ENCODE measurements at places on chromosomes 5 and 9.

DNA sequence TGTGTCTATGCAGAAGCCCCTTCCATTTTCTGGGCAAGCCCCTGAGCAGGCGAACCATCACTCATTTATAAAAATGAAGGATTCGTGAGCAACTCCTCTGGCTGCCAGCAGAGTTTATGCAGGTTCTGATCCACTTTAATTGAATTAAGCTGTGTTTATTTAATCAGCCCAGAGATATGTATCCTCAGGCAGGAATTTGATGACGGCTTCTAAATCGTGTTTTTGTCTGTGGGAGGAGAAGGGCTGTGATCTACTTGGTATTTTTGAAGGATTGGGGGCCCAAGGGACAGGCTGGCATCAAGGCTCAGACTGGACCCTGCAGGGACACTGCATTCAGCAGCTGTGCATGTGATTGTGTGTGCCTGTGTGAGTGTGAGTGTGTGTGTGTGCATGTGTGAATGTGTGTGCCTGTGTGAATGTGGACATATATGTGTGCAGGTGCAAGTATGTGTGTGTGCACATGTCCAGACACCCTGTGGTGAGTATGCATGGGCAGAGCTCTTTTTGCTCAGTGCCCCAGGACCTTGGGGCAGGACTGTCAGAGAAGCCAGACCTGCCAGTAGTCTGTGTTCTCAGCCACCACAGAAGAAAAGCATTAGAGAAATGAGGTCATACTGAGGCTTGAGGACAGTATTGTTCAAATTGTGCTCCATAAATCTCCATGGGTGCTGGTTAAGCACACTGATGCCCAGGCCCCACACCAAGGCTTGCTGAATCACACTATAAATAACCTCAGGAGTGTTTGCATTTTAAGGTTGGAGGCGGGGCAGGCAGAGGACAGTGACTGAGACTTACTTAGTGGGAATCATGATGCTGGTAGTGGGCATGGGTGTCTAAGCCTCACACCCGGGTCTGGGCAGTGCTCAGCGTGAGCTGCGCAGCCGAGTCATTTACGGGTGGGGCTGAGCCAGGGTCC, 164.0 kb downstream of the CARTPT start:
- no peak for DNase-seq

GRCh38 chr9:78357165-78357873, 60.4 kb downstream of the PSAT1 start:
- no peak for DNase-seq

GRCh38 chr5:134110382-134110781, 4.1 kb upstream of the TCF7 start:
- no peak for DNase-seq

- no peak for DNase-seq
Observed at GRCh38 chr9:81318571-81318970, 370.8 kb downstream of the TLE1 start.

GRCh38 chr5:473551-474192, 30.7 kb downstream of the EXOC3 start:
- no peak for DNase-seq

DNA sequence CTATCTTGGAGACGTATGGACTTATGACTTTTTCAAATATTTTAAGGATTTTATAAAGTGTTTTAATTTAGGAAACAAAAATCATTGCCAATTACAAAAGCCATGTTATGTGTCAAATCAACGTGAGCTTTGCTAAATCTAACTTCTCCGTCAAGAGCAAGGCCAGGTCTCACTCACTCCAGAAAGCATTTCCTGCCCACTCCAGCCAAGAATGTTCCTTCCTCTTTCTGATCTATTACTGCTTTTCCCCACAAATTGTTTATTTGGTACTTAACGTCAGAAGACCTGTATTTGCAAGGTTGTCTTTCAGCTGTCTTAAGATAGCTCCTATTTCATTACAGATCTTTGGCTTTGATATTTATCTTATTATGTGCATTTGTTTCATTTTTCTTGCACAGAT, 193.5 kb upstream of the HAPLN1 start:
- DNase-seq, result no peak

DNA sequence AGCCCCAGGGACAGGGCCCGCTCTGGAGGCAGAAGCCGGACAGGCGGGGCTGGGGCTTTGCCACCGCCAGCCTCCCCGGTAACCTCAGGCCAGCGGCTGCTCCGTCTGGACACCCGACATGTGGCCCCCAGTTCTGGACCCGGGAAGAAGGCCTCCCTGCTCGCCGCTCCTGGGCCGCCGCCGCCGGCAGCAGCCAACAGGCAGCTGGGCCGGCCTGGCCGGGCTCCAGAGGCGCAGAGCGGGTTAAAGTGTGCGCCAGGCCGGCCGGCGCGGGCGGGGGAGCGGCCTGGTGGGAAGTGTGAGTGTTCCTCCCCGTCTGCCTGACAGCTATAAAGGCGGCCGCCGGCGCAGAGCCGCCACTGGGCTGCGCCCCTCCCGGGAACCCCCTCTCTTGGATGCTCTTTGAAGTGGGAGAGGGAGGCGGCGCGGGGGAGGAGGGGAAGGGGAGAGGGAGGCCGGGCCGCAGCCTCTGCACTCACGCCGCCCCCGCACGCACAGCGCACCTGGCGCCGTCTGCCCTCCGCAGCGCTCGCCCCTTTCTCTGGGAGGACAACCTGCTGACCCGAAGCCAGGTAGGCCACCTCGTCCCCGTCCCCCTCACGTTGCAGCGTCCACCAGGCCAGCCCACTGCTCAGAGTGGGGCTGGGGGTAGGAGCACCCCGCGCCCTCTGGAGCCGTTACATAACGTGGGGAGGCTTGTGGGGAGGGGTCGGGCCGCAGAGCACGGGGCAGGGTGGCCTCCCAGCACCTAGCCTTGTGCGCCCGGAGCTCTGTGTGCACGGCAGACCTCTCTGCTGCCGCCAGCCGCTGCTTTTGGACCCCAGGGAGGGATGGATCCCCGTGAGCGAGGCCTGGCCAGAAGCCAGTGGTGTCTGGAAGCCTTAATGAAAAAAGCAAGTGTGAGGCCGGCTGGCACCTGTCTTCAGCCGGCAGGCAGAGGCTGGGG, at the start of gene ADAMTSL2:
Gene ADAMTSL2, plus strand, starts transcription at position 359 of the 946 bp plus-strand sequence. CDS start 2,009 bp downstream, outside the sequence.
- no peak for DNase-seq

GRCh38 chr5:82855893-82856550, 221.2 kb downstream of the TMEM167A start:
- DNase-seq, result no peak

- DNase-seq, result no peak
Observed at GRCh38 chr5:28770307-28770706, 1731.9 kb upstream of the CDH9 start.

GRCh38 chr9:91572044-91572443, 148.4 kb upstream of the NFIL3 start:
- no peak for DNase-seq

DNA sequence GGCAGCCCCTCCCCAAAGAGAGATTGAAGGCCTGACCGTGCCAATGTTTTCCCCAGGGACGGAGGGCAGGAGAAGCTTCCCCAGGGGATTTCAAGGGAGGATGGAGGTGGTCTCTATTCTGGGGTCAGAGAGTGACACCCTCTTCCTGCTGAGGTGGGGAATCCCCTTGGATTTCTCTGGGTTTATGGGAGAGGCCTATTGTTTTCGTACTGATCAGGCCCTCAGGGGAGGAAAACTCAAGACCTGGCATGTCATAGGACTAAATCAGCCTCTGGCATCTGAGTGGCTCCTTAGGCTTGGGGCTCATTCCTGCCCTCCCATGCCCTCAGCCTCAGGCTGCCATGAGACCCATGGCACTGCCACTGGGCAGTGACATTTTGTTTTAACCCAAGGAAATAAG, 44.6 kb downstream of the IRF1 start:
- DNase-seq, result no peak

DNA sequence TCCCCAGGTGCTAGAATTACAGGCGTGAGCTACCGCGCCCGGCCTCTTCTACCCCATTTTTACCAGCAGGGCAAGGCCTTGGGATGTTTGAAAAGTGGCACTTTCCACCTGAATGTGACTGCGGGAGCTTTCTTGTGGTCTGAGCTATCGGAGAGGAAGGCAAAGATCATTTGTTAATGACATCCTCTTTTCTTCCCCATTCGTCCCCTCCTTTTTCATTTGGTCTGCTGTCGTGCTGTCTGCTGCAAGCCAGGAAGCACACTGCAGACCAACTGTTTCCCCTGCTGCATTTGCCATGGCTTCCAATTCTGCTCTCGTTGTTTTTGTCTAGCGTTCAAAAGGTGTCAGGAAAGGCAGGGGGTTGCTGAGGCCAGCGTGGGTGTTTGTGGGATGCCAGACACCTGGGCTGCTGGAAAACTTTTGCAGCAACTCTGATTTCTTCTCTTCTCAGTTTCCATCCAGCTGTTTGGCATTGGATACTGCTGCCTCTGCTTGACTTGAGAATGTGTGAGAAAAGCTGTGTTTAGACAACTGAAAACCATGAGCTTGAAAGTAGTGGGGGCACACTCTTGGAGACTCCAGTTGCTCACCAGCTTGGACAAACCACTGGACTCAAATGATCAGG, 196.4 kb upstream of the MSX2 start:
- no peak for DNase-seq

- no peak for DNase-seq
Observed at GRCh38 chr9:86304236-86304730, 21.9 kb upstream of the ISCA1 start.

DNA sequence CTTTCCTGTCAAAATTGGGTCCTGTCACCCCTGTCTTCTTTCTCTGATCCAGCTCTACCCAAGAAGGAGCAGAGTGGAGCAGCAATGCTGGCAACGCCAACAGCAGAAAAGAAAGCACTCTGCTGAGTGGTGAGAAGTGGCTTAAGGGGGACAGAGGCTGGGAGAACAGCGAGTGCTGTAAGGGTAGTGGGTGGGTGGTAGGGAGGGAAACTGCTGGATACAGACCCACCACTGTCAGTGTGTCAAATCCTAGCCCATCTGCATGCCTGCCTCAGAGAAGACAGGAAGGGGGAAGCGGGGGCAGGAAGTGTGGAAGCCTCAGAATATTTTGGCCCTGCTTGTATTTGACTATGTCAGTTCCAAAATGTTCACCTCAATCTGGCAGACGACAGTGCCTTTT, 170.4 kb upstream of the MAST4 start:
- DNase-seq, result no peak

DNA sequence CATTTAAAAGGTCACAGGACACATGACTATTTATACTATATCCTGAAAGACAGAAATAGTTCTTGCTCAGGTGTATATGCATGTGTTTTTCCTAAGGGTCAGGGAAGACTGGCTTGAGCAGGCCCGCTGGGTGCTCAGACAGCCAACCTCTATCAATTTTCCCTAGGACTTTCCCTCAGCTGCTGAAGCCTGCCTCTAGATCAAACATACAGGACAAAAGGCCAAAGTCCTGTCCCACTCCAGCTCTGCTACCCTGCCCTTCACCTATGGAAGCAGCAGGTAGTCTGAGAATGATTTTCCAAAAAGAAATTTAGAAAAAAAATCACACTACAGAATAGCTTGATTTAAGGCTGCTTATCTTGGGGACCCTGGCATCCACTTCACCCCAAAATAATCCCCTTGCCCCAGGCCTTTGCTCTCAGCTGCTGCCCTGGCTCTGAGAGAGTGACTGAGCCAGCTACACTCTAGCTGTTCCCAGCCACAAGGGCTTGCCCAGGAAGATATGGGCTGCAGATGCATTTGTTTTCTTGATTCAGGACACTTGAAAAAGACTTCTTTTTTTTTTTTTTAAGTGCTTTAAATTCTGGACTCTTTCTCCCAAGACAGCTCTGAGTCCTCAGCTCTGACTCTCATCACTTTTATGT, 42.5 kb downstream of the KLHL3 start:
- DNase-seq, result no peak

All from NT2/D1 (cell line).